ENCODE measurements at places on chromosomes 16 and 17.

DNA sequence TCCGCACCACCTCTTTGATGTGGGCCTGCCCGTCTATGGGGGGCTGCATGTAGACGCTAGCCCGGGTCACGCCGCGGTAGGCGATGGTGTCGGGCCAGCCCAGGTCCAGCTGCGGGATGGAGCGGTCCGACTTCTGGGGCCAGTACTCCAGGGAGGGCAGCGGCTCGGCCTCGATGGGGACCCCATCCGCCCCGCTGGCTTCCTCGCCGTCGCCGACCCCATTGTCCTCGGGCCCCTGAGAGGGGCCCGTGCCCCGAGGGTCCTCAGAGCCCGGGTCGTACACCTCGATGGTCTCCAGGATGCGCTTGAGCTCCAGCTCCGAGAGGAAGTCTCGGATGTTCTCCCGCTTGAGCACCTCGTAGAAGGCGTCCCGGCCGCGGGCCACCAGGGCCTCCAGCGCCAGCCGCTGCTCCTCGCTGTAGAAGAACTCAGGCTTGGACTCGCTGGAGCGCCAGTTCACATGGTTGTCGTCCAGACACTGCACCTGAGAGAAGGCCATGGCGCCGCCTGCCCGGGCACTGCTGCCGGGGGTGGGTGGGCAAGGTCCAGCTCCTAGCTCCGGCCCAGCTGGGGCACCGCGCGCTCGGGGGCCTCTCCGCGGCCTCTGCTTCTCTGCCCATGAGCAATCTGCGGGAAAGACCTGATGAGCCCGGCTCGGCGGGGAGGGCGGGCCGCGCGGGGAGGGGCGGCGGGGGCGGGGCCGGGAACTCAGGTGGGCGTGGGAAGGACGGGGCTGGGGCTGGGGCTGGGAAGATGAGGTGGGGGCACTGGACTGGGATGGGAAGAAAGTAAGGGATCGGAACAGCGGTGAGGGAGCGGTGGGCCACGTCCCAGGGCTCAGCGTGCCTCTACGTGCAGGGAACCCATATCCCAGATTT lies 782 bp downstream of the FAM83G start:
- DNase-seq = no peak

GRCh38 chr17:72349491-72349995 lies 228.7 kb downstream of the SOX9 start:
- no peak for DNase-seq

GRCh38 chr17:29250666-29251065 lies 4.0 kb downstream of the CRYBA1 start:
- no peak for DNase-seq

GRCh38 chr17:27415120-27415795 lies 41.0 kb upstream of the KSR1 start:
- no peak for DNase-seq

DNA sequence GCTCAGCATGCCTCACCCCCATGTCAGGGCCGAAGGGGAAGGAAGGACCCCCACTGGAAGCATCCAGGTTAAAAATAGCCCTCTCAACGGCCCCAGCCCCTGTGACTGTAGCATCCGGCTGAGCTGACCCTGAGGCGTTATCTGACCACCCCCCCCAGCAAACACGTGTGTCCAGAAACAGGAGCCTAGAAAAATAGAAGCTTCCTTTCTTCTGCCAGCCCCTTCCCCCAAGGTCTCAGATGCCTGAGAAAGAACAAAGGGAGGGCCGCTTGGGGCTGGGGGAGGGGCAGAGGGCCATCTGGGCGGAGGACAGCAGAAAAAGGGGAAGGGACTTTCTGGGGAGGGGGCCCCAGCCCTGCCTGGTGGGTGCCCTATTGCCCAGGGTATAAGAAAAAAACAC lies 55.8 kb downstream of the ACTG1 start:
- DNase-seq = no peak

GRCh38 chr16:54934481-54935265 lies 4.0 kb downstream of the IRX5 start:
- DNase-seq = no peak

DNA sequence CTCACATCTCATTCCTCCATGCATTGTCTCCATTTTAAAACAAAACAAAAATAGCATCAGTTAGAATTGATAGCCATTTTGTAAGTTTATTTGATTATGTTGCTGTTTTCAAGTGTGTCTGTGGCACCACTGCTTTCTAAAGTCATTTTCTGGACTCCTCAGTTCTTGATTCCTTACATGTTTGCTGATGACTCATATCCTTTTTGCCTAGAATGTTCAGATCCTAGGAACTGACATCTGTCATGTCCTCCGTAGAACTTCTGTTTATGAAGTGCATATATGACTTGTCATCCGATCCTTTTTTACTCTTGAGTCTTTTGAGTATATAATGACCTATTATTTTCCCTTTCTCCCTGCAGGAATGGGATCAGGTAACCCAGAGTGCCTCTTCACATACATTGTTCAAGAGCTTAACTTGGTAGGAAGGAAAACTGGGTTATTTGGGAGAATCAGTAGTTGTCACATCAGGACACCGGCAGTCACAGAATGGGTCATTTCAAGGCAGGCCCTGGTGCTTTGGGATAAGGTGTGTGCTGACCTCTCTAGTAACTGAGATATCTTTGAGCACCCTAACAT lies 69.2 kb downstream of the MAP2K4 start:
- DNase-seq = peak; percentile 52

GRCh38 chr17:78873519-78874340 lies 29.3 kb downstream of the CEP295NL start:
- DNase-seq = no peak

- no peak for DNase-seq
These were observed 21.4 kb upstream of the ZFP90 start for GRCh38 chr16:68517606-68518166.

DNA sequence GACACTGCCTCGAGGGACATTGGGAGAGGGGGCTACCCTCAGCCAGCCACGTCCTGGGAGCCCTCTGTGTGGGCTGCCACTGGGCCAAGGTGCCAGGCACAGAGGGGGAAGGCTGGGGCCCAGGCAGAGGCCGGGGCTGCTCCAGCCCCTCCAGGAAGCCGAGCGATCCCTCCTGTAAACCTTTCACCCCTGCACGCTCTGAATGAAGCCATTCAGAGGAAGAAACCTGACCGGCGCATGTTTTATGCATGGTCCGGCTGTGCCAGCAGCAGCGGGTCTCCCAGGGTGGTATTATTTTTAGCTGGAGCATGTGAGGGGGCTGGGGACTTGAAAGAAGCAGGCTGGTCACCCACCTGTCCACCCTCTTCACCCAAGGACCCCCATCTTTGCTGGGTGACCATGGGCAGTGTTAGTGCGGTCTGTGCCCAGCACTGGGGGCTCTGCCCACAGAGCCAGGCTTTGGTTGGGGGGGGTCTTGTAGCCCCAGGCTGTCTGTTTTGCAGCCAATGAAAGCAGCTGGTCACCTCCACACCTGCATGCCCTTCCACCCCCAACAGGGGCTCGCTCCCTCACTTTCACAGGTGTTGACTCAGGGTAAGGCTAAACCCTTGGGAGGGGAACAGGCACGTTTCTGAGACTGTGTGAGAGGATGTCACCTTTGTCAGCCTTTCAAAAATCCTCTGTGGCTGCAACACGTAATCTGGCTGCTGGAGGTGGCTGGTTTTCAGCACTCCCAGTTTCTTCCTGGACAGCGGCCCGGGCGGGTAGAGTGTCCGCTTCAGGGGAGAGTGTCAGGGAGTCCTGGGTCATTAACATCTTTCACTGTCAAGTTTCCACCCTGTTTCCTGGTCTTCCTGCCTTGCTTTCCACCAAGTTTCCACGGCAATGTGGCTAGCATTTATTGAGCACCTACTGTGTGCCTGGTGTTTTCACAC lies 77.1 kb upstream of the BRD7 start:
- DNase-seq = no peak

DNA sequence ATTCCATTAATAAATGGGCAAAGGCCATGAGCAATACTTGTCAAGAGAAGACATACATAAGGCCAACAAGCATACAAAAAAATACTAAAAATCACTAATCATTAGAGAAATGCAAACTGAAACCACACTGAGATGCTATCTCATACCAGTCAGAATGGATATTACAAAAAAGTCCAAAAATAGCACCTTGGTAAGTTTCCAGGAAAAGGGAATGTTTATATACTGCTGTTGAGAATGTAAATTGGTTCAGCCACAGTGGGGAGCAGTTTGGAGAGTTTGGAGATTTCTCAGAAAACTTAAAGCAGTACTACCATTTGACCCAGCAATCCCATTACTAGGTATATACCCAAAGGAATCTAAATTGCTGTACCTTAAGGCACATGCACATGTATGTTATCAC lies 467.7 kb downstream of the CDH11 start:
- no peak for DNase-seq

Measured in glomerular endothelial cell (primary cell).